Effector memory CD4-positive, alpha-beta T cell (primary cell): ENCODE measurements at places on chromosomes 12 and 14.

- no peak for DNase-seq
Measured at GRCh38 chr12:28415755-28416154, 225.5 kb downstream of the CCDC91 start.

- no peak for DNase-seq
Measured at GRCh38 chr12:95424271-95424994, 49.5 kb upstream of the METAP2 start.

GRCh38 chr14:97554597-97554996 lies 757.4 kb downstream of the VRK1 start:
- no peak for DNase-seq

- no peak for DNase-seq
Measured at GRCh38 chr12:112664569-112664968, 127.0 kb upstream of the RPH3A start.

DNA sequence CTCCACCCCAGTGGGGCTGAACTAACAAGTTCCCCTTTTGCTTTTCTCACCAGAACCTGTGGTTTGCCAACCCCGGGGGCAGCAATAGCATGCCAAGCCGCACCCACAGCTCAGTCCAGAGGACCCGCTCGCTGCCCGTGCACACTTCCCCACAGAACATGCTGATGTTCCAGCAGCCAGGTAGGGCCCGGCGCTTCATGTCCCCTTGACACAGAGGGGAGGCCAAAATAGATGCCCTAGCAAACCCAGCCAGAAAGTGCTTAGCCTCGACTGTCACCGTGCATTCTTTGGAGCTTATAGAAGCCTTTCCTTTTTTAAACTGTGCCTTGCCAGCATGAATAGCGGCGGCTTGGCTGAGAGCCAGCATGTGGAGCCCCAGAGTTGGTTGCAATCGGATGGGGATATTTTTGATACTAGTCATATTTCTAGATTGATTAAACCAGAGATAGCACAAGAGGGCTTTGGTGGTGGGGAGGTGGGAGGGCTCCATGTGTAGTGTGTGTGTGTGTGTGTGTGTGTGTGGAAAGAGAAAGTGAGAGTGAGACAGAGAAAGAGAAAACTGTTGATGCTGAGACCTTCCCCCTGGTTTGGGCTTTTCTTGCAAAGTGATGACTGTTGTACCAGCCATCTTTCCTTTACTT lies 126.1 kb downstream of the GCH1 start:
- no peak for DNase-seq

GRCh38 chr12:103832048-103832997 lies 8.7 kb downstream of the NT5DC3 start:
- no peak for DNase-seq

DNA sequence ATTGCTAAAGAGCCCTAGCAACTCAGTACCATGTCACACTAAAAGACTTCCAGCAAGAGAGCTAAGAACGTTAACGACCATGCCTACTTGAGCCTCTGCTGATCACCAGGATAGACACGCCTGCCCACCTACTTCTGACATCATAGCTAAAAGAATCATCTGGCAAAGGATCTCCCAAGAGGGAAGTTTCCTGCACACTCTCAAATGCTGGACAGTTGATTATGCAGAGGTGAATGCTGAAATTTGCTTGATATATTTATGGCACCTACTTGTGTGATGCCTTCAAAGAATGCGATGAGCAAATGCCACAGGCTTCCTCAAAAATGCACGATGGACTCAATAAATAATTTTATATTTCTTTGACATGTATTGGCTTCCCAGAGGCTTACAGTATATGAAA lies 113.6 kb downstream of the GALC start:
- no peak for DNase-seq

DNA sequence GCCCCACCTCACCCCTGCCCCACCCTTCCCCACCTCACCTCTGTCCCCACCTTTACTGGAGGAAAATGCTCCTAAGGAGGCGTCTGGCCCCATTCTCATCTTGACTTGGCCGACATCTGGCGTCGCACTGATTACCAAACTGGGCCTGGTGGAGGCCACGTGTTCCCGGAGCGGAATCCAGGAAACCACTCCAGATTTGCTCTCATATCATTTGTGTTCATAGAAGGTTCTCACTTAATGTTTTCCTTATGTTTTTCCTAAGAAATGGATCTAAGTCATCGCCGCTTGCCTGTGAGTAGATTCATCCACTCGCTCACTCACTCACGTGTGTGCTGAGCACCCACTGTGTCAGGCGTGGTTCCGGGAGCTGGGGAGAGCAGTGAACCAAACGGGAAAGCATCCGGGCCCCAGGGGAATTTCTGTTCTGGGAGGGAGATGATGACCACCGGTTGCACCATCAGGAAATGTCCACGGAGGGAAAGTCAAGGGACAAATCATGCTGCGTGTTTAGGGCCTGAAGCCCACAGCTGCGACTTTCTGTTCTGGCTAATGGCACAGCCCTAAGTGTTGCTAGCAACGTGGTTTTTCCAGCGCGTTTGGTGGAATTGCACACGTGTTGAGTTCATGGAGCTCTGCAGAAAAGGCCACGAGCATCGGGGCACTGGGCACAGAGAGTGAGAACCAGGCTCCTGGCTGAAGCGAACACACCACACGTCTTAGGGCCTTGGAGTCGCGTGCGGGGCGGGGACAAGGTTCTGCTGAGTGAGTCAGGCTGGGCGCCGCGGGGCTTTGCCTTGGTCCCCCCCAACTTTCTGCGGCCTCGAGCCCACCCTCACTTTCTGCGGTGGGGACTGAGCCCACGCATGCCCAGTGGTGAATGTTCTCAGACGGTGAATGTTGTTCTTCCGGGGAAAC lies 57.7 kb downstream of the ADGRD1 start:
- DNase-seq: no peak

DNA sequence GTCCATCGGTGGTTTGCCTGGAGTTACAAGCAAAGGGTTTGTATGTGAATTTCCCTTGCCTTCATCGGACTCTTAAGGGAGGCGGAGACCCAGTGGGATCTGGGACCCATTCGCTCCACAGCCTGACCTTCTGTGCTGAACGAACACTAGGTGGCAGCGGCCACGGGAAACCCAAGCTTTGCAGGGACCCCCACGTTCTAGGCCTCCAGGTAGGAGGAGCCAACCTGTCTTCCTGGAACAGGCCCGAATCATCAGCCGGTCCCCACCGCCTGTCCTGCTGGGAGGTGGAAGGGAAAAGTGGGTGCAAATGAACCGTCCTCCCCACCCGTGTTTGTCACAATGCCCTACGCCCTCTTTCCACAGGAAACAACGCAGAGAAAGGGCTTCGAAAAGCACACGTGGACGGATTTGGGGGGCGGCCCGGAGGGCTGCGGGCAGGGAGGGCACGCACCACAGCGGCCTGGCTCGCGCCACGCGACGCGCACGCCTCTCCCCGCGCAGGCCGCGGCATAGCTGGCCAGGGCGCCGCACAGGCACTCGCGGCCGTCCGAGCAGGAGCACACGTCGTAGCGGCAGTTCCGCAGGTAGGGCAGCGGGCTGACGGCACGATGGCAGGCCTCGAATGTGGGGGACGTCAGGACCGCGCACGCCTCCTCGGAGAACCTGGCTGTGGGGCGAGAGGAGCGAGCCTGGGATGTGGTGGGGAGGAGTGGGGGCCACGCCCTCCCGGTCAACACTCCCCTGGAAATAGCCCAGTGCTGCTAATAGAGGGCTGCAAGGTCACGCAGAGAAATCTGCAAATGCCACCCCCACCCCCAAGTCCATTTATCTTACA lies 67.8 kb downstream of the VWF start:
- no peak for DNase-seq

- DNase-seq: no peak
Measured at GRCh38 chr12:109462868-109463692, 14.0 kb downstream of the KCTD10 start.

DNA sequence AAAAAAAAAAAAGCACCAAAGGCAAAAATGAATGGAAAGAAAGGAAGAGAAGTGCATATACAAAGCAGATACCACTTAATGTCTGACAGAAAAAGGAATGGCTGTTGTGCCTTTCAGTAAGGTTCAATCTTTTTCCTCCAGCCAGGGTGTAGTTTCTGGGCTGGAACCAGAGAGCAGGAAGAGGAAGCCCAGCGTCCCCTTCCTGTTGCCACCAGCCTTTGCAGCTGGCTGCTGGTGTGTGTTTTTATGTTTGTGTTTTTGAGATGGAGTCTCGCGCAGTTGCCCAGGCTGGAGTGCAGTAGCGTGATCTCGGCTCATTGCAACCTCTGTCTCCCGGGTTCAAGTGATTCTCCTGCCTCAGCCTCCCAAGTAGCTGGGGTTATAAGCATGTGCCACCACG lies 64.6 kb upstream of the LTA4H start:
- no peak for DNase-seq

GRCh38 chr14:69052181-69052601 lies 73.1 kb upstream of the ACTN1 start:
- DNase-seq: no peak

DNA sequence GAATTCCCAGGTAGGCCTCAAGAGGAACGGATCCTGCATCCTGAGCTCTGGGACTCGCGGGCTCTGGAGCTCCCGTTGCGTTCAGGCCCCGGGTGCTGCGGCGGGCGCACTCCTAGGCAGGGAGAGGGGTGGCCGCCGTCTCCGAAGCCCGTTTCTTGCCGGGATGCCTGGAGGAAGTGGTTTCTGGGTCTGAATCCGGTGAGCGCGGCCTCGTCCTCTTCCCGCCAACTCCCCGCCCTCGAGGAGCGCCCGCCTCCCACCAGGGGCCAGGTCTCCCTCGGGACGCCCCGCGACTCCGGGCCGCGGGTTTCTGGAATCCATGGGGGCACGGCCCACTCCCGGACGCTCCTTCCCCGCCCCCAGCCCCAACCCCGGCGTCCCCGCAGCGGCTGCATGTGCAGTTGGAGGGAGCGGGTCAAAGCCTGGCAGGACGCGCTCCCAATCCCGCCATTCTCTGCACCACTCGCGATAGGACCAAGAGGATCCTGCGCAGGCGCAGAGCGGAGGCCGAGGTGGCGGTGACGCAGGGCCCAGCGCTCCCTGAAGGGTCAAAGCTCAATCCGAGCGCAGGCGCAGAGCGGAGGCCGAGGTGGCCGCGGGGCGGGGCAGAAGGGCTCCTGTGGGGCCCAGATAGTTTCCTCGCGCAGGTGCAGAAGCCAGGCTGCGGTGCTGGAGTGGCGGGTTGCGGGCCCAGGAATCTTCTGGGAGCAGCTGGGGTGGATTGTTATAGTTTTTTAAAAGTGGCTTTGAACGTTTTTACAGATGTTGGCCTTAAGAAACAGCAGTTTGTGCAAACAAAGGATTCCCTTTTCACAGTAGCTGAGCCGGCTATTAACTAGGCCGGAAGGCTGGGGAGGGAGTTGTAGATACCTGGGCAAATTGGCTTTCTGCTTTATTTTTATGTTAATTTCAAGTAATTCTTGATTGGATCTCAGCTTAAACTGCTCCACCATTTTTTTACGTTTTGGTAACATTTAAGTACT lies 796.4 kb downstream of the AACS start:
- no peak for DNase-seq

GRCh38 chr14:99441157-99441870 lies 39.3 kb downstream of the SETD3 start:
- no peak for DNase-seq

DNA sequence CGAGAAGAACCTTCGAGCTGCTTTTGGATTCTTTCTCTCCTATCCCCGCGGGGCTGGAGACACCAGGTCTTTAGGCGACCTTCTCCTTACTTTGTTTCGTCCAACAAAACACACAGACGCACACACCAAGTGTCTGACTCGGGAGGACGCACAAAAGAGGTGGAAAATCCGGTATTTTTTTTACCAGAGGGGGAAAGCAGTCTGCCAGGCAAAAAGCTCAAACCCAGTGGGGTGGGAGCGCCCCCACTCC lies 2.1 kb downstream of the SIX4 start:
- DNase-seq: no peak

- DNase-seq: no peak
Measured at GRCh38 chr12:70971001-70971794, 50.7 kb upstream of the PTPRR start.

DNA sequence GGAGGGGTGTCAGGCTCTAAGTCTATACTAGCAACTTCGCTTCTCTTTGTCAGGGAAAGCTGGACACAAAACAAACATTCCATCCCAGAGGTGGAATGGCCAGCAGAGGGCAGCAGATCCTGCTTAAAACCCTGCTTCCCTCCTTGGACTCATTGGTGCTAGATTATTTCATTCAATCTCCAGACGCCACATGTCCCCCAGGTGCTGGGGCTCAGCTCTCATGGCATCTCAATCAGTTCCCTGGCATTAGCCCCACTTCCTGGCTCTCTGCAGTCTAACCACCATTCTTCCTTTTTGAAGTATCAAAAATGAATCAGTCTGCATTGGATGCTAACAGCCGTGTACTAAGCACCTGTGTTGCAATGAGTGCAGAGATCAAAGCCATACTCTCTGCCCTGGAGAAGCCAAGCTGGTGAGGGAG lies 8.1 kb upstream of the PPP1R1A start:
- DNase-seq: no peak

GRCh38 chr12:89156862-89157262 lies 195.4 kb downstream of the DUSP6 start:
- no peak for DNase-seq

- no peak for DNase-seq
Measured at GRCh38 chr14:23572836-23573235, 5.2 kb upstream of the AP1G2 start.

- no peak for DNase-seq
Measured at GRCh38 chr12:20212658-20213555, 155.4 kb upstream of the PDE3A start.

- DNase-seq: no peak
Measured at GRCh38 chr12:91818227-91819131, 327.2 kb downstream of the BTG1 start.

DNA sequence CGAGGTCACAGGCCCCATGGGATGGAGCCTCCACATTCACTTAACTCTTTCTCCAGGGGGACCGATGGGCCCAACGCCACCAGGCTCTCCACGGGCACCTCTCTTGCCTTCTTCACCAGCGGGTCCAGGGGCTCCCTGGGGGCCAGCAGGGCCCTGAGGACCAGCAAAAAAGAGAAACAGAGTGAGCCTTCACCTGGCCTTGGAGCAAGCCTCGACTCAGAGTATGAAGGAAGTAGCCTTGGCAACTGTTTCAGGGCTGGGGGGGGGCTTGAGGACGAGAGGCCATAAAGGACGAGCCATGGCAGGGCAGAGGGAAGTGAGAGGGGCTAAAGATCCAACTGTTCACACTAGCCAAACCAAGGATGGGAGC lies 18.0 kb downstream of the COL2A1 start:
- DNase-seq: no peak
